ENCODE measurements at places on chromosomes 11 and 22. TPM values are rescaled to one million over a fixed set of nuclear protein-coding genes. Genes with fewer than 3 reads are reported as not detected.

DNA sequence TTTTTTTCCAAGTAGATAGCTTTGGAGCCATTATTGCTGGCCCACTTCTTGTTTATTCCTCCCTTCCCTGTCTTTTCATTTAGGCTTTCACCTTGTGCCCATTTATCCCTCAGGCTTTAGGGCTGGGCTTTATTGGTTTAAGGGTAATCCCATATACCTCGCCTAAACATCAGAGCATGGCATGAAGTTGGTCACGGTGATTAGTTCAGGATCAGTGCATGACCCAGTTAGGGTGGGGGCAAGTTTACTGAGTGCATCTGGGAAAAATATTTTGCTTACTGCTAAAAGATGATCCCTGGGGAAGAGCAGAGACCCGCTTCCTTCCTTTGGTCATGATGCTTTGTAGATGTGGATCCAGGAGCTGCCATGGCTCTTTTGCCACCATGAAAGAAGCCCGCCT, 153.3 kb upstream of the NECTIN1 start:
- DNase-seq = no peak

DNA sequence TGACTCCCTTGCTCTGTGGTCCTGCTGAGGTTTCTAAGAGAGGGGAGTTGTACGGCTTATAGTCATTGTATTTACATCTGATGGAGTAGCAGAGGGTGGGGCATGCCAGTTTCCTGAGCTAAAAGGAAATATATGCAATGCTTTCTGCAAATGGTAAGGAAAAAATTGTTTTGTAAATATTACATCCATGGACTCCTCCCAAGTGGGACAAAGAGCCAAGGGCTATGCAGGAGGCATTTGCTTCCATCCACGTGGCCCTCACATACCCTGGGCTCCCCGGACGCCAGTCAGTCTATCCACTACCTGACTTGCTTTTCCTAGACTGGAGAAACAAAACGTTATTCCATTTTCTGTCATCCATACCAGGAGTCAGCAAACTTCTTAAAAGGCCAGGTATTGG, 59.7 kb upstream of the PITPNB start:
- DNase-seq = no peak

- peak; percentile 64 for DNase-seq
Observed at GRCh38 chr11:69700278-69701140, 3.3 kb downstream of the FGF19 start.

Gene TPBGL
- 0.78 TPM for polyA plus RNA-seq

GRCh38 chr11:92376146-92376599, 151.6 kb downstream of the FAT3 start:
- DNase-seq = no peak

GRCh38 chr22:38139901-38140300, 29.4 kb upstream of the BAIAP2L2 start:
- no peak for DNase-seq

Gene MDK
- 206 TPM for polyA plus RNA-seq

GRCh38 chr22:22836635-22837034, 51.0 kb upstream of the IGLL5 start:
- DNase-seq = no peak

- DNase-seq = no peak
Observed at GRCh38 chr11:128713595-128713994, 19.7 kb downstream of the FLI1 start.

Gene ZP1
- polyA plus RNA-seq = not detected

Data from small intestine (tissue), 16 donors.